ENCODE measurements at places on chromosomes 3 and 15.

DNA sequence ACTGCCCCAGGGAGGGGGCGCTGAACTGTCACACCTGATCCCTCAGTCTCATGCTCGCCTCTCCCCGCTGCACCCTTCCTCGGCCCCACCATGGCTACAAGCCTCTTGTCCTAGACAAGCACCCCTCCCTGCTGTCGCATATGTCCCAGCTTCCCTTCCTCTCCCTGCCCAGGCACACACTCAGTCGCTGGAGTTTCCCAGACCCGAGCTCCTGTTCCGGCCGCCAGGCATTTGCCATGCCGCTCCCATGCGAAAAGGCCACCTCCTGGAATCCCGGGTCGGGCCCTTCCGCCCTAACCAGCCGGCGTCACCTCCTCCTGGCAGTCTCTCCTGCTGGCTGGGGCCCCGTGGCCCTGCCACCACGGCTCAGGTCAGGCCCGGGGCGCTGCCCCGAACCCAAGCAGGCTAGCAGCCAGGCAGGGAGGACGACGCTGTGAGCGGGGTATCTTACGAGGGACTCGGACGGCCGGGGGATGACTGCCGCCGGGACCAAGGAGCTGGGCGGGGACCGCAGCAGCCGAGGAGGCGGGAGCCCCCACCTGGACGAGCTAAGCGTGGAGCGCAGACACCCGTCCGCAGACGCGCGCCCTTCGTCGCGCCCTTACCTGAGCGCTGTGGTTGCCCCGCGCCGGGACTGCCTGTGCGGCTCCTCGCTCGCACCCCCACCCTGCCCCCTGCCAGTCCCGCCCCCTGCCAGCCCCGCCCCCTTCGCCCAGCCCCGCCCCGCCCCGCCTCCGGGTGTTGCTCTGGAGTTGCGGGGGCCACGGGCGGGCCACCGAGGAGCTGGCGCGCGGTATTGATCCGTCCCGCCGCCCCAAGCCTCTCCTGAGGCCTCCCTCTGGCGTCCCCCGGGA is at the start of gene ALS2CL:
Gene ALS2CL, minus strand, starts transcription at position 642 of the 854 bp plus-strand sequence. CDS start 4,239 bp downstream, outside the sequence.
- peak; percentile 22 for DNase-seq

- DNase-seq = no peak
Measured at GRCh38 chr3:75232216-75232615, 431.9 kb upstream of the FRG2C start.

- no peak for DNase-seq
Measured at GRCh38 chr3:14370720-14371572, 31.5 kb upstream of the SLC6A6 start.

GRCh38 chr3:135694142-135694541 is 271.4 kb upstream of the PPP2R3A start:
- DNase-seq = no peak

- no peak for DNase-seq
Measured at GRCh38 chr3:185656321-185656840, 70.3 kb downstream of the SENP2 start.

DNA sequence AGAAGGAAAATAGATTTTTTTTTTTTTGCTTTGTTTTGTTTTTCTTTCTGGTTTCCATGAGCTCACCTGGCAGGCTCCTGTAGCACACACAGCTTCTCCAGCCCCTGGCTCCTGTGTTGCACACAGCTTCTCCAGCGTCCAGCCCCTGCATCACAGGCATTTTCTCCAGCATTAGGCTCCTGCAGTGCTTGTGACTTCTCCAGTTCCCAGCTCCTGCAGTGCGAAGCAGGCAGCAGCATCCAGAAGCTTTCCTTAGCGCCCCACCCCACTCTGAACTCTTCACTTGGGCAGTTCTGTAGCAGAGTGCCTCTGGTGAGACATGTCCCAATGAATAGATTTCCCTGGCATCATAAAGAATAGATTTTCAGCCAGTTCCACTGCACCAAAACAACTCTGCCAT is 5.5 kb upstream of the CCDC39 start:
- DNase-seq = no peak

GRCh38 chr15:89338036-89338435 is 3.4 kb upstream of the POLG start:
- no peak for DNase-seq

- no peak for DNase-seq
Measured at GRCh38 chr3:161163297-161163696, 57.8 kb upstream of the NMD3 start.

GRCh38 chr3:151203051-151203420 is at the start of gene GPR171:
Gene GPR171 (minus strand): TSS chr3:151203216. CDS start chr3:151199386, 3,830 bp downstream.
- DNase-seq = no peak

DNA sequence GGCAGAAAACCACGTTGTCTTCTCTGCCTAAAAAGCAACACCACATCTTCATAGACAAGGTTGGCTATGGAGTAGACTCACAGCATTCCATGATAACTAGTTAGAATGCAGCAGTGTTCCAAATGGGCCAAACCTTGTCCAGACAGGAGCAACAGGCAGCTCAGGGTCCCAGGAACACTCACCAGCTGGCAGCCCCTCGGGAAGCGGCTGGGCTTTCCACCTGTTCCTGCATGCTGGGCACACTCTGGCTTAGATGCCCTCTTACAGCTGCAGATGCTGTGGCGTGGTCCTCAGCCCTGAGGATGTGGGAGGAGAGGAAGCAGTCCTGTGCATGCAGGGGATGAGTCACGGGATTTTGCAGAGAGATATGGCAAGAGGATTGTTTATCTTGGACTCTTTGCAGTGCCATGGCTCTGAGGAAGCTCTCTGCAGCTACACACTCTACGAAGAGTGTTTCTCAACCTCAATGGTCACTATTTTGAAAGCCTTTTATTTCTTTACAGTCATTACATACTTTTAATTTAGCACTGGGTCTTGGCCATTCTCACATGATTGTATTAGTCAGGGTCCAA is 11.3 kb downstream of the NRROS start:
- DNase-seq = peak; percentile 93

- DNase-seq = peak; percentile 0
Measured at GRCh38 chr15:66906668-66907614, 158.5 kb upstream of the SMAD3 start.

GRCh38 chr15:63211549-63211948 is 22.1 kb downstream of the RAB8B start:
- no peak for DNase-seq

- no peak for DNase-seq
Measured at GRCh38 chr3:47427866-47428265, 47.0 kb downstream of the PTPN23 start.

- DNase-seq = peak; percentile 55
Measured at GRCh38 chr3:120561251-120562045, 34.7 kb upstream of the NDUFB4 start.

DNA sequence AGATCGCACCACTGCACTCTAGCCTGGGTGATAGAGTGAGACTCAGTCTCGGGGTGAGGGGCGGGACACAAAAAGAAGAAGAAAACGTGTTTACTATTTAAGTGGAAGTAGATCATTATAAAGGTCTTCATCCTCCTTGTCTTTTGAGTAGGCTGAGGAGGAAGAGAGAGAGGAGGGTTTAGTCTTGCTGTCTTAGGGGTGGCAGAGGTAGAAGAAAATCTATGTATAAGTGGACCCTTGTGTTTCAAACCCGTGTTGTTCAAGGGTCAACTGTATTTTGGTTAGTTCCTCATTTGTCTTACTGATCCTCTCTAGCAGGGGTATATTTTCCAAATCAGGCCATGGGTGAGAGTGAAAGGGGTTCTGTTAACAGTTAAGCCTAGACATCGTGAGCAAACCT is 40.1 kb downstream of the TRIM71 start:
- no peak for DNase-seq

- peak; percentile 39 for DNase-seq
Measured at GRCh38 chr3:17045705-17046104, 160.9 kb downstream of the PLCL2 start.

- DNase-seq = no peak
Measured at GRCh38 chr15:78097667-78098066, 5.3 kb downstream of the SH2D7 start.

- DNase-seq = no peak
Measured at GRCh38 chr3:71486831-71487230, 96.7 kb downstream of the FOXP1 start.

- peak; percentile 15 for DNase-seq
Measured at GRCh38 chr15:62099094-62099601, 32.4 kb downstream of the C2CD4A start.

GRCh38 chr3:177482048-177482691 is 284.9 kb upstream of the TBL1XR1 start:
- DNase-seq = no peak

- DNase-seq = no peak
Measured at GRCh38 chr3:114432310-114432709, 138.5 kb downstream of the TIGIT start.

DNA sequence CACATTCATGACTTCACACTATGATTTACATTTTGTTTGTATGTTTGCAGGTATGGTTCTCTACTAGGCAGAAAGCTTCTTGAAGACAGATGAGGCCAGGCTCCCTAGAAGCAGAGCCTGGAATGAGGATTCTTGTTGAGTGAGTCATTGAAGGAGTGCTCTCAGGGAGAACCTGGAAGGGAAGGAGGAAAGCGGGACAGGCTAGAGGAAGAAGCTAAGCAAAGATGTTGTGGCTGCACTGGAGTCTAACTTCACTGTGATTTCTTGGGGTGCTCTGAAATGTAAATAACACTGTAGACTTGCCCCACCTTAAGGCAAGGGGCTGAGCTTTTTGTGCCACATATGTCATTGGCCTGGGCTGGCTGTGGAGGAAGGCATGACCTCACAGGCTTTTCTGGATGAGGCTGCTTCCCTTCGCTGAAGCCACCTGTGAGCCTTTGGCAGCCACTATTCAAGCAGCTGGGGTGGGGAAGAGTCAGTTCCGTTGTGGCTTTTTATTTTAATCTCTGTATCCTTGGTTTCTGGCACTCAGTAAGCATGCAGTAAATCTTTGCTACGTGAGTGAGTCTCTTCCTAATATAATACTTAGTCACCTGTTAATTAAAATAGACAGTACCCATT is 307.3 kb downstream of the SV2B start:
- DNase-seq = no peak

GRCh38 chr3:22922317-22922716 is 280.8 kb upstream of the UBE2E2 start:
- no peak for DNase-seq

- DNase-seq = no peak
Measured at GRCh38 chr3:71602256-71602655, 18.7 kb upstream of the FOXP1 start.

DNA sequence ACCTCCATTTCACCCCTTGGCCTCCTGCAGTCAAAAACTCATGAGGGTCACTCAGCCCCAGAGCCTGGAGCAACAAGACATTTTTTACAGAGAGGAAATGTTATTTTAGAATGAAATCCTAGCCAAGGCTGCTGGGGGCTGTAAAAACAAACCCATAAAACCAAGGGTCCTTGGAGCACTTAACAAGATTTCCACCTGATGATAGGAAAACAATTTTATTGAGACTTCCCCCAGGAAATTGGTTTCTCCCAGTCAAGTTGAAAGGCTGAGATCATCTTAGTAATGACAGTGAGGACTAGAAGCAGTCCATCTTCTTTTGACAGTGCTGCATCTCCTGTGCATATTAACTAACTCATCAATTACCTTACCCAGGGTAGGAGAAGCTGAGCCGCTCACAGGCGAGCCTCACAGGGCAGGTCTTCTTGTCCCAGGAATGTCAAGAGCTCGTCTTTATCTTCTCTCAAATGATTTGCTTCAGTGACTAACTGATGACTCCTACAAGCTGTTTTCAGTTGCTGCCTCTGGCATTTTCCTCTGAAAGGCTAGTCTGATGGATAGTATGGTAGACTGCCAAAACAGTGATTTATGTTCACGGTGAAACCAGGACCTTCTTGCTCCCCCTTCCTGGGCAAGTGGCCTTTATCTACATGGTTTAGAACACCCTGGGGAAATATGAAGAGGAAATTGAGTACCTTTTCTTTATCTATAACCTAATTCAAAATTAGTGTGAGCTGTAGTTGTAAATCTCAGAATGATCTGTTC is 34.6 kb upstream of the AEN start:
- DNase-seq = no peak

- DNase-seq = no peak
Measured at GRCh38 chr15:35693286-35693685, 147.3 kb upstream of the DPH6 start.

GRCh38 chr3:134074790-134075567 is 45.3 kb upstream of the SLCO2A1 start:
- no peak for DNase-seq

DNA sequence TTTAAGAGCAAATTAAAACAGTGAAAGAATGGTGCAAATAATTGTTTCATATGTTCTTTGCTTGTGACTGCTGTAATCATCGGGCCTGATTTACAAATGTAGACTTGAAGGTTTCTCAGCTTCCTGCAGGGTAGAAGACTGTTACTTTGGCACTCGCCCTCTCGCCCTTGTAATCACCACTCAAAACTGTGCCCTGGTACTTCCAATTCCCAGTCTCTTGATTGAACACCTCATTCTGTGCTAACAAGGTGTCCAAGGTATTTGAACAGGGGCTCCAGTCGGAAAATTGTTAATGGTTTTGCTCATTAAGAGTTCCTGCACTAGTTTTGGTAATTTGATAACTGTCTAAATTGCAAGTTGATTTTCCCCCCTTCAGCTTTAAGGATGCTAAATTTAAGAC is 209.5 kb downstream of the ZIC1 start:
- DNase-seq = no peak

DNA sequence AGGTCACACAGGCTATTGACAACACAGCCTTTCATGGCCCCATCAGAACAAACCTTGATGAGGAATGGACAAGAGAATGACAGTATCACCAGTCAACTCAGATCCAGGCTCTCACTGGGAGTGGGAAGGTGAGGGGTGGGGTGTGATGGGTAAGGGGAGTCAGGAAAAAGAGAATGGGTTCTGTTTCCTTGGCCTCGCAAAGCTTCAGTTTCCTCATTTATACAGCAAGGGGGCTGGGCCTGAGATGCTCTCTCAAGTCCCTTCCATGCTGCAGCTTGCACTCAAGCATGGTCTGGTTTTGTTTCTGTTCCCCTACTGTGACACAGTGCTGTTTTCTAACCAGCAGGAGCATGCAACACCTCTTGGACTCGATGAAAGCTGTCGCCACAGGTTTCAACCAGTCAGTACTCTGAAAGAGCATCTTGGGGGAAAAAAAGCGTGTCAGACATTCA is 65.7 kb upstream of the IL12A start:
- DNase-seq = peak; percentile 28

- no peak for DNase-seq
Measured at GRCh38 chr3:73503781-73504180, 121.0 kb downstream of the PDZRN3 start.

- no peak for DNase-seq
Measured at GRCh38 chr3:187210545-187211327, 13.4 kb downstream of the RTP1 start.

DNA sequence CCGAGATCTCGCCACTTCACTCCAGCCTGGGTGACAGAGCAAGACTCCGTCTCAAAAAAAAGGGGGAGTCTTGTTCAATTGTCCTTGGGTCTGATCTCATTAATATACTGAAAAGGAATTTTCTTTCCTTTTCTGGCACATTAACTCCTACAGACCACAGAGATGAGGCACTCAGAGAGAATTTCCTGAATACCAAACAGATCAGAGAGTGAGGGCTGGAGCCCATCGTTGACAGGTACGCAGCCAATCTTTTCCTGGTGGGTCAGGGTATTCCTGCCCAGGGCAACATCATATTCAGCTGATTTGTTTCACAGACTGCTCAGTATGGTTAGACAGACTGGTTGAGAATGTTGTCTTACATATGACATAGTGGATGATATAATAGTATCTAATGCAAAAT is 82.8 kb upstream of the TNFSF10 start:
- DNase-seq = no peak
